Stimulated activated CD4-positive, alpha-beta T cell treated with anti-CD3 and anti-CD28 coated beads, Interleukin-4, amount 100 ng/mL, for 48 hours (primary cell): ENCODE measurements at places on chromosomes 11 and 22.

DNA sequence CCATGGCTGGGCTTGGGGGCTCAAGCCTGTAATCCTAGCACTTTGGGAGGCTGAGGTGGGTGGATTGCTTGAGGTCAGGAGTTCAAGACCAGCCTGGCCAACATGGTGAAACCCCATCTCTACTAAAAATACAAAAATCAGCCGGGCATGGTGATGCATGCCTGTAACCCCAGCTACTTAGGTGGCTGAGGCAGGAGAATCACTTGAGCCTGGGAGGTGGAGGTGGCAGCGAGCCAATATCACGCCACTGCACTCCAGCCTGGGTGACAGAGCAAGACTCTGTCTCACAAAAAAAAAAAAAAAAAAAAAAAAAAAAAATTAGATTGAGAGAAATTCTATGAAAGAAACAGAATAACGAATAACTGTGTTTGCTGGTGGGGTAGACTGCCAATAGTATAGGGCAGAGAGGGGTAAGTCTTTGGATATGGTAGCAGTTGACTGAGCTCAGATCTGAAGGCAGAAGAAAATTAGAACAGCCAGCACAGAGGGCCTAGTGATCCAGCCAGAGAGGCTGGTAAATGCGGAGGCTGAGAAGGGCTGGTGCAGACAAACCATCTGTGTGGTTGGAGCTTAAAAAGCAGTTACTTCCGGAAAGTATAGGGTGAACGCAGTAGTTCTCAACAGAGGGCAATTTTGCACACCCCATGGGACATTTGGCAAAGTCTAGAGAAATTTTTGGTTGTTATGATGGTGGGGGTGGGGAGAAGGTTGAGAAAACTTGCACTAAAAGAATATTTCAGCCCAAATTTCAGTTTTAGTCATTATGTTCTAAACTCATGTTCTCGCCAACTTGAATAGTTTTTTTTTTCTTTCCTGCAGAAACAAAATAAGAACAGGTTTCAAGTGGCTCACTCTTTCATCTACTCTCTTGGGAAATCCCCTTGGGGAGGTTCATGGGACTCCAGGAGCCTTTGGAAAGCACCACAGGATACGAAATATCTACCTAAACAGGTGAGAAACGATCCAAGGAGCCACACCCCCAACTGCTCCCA, 1.6 kb upstream of the HORMAD2 start:
- DNase-seq, result peak; percentile 11

- DNase-seq, result no peak
Observed at GRCh38 chr11:12403997-12404350, 26.6 kb downstream of the PARVA start.

- no peak for DNase-seq
Observed at GRCh38 chr11:46051102-46051501, 70.2 kb downstream of the PHF21A start.

- DNase-seq, result no peak
Observed at GRCh38 chr11:6568191-6568918, 35.1 kb downstream of the RRP8 start.

- DNase-seq, result no peak
Observed at GRCh38 chr11:115455613-115456012, 48.6 kb downstream of the CADM1 start.

DNA sequence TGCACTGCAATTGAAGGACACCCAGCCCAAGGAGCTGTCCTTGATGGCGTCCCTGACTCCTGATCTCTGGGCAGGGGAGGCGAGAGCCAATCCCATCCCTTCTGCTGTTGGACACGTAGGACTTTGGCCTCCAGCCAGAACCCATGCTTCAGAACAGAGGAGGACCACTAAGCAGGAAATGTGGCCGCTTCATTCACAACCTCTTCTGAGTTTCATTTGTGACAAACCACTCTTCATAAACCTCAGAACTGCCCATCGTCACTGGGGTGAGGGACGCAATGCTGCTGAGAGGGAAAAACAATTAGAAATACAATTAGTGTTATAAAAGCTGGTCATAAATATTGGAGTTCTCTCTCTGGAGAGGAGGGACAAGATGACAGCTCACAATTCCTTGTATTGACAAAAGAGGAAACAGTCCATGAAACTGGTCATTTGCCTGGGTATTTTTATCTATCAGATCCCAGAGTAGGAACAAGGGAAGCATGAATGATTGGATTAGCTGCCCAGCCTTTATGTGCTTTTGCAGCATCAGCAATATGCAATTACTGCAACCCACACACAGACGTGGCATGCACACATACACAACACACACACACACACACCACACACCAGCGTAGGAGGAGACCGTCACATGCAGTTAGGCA, 216.5 kb upstream of the CADM1 start:
- no peak for DNase-seq

GRCh38 chr11:1399386-1400316, 9.9 kb downstream of the BRSK2 start:
- DNase-seq, result no peak

- DNase-seq, result no peak
Observed at GRCh38 chr11:110755941-110756340, 43.7 kb upstream of the ARHGAP20 start.

DNA sequence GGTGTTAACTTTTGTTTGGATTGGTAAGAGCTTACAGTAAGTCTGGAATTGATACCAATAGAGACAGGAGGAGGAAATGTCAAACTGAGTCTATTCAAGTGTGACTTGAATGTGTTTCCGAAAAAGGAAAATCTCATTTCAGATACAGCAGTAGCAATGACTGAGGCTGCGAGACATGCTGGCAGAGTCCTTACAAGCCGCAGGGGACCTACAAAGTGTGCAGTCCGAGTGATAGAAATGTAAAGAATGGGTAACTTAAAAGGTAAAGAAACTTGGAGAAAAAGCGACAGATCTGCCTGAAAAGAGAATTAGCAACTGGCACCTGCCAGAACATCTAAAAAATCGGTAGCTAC, 444 bp downstream of the CWF19L2 start:
- no peak for DNase-seq

DNA sequence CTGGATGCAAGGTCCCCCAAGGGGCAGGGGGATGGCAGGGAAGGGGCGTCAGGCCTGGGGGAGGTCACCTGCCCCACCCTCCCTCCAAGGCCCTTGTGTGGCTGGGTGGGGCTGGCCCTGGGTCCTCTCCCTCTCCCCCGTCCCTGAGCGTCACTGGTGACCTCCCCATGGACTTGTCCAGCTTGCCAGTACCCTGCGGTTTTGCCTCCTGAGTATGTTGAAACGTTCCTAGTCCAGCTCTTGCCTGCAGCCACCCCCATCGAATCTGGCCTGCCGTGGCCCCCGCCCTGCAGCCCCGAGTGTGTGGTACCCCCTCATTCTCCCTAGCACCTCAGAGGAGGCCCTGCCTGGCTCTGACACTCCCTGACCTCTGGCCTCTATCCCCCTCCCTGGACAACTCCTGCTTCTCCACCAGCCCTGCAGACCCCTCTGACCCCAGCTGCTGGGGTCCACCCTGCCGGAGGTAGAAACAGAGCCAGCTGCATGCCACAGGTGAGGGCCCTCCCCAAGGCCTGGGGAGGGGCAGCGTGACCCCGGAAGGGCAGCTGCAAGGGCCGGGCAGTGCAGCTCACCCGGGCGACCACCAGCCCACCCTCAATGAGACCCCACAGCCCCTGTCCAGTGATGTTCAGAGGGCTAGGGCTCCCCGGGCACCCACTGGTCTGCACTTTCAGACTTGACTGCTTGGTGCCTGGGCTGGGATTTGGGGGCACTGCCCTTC, 4.1 kb upstream of the MUC6 start:
- DNase-seq, result no peak

- no peak for DNase-seq
Observed at GRCh38 chr11:114889594-114890011, 211.3 kb downstream of the NXPE2 start.

DNA sequence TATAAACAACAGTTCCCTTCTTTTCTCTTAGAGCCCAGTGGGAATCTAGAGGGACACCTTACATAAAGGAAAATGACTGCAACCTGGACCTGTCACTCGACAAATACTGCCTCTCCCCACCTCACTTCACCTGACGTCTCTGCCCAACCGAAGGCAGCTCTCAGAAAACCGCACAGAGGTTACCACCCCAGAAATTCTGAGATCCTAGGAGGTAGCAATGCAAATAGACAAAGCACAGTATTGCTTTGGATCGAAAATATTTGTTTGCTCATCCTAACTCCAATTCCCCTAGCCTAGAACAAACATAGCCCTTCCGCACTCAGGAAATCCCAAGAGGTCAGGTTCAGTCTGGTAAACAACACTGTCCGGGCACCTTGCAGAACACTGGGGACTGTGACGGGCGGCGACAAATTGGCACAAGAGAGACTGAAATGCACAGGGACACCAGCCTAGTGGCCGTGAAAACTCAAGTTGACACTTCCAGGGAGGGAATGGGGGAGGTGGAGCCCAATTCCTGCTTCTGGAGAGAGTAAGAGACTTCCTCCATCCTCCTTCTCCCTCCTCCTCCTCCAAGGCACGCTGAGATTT, 420 bp upstream of the TRIM44 start:
- no peak for DNase-seq

DNA sequence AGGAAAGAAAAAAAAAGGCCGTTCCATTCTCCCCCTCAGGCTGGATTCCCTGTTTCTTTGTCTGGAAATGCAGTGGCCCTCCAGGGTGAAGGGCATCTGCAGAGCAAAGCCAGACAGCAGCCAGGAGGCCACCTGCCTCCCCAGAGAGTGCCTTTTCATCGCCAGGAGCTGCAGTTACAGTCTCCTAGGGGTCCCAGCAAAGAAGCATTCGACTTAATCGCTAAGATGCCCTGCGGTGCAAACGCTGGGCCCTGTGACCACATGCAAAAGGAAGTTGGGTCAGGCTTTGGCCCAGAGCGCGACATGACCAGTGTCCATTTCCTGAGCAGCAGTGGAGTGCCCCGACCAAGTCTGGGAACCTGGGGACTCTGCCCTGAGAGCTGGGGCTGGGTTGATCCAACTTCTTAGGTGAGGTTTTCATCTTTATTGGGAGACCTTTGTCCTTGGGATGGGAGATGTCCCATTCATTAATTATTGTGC, 304.6 kb downstream of the OPCML start:
- DNase-seq, result no peak

- no peak for DNase-seq
Observed at GRCh38 chr22:35476341-35476740, 64.3 kb upstream of the RASD2 start.
